ENCODE measurements at places on chromosomes 5 and 9.

- no peak for DNase-seq
Observed at GRCh38 chr9:135565636-135566035, 4.1 kb downstream of the PAEP start.

GRCh38 chr5:102958481-102959011, 161.4 kb downstream of the GIN1 start:
- no peak for DNase-seq

DNA sequence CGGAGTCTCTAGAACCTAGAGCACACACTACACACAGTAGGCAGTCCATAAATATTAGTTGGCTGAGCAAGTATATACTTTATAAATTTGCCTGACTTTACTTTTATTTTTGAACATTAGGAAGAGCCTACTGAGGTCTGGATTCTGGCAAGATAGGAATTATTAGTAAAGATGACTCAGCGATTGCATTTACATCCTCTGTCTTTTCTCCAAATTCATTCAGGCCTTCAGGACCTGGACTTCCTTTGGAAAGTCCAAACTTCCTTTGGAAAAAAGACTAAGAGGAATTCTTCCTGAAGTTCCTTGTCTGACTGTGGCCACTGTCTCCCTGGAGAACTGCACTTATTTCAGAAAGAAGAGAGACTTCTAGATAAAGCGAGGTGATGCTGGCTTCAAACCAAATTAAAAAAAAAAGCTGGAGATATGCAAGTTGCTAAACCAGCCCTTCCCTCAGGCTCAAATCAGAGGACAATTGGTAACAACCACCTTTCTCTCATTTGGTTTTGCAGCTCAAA, 251.3 kb downstream of the GAS1 start:
- no peak for DNase-seq

GRCh38 chr9:33393581-33393980, 8.8 kb downstream of the AQP7 start:
- DNase-seq = no peak

DNA sequence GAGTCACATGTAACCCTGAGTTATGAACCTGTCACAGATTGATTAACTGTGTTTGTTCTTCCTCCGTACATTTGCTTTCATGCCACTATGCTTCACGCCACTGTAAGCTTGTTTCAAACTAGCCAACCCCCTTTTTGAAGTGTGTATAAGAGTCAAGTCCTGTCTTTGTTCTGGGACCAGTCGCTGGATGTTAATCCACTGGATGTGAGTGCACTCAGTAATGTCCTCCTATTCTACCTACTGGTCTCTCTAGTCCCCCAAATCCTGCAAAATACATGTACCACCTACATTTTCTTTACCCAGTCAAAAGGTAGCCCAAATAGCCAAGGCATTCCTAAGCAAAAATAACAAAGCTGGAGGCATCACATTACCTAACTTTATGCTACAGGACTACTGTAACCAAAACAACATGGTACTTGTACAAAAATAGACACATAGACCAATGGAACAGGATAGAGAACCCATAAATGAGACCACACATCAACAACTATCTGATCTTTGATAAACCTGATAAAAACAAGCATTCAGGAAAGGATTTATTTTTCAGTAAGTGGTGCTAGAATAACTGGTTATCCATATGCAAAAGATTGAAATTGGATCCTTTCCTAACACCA, 1139.1 kb upstream of the SEMA6A start:
- DNase-seq = peak; percentile 22

- no peak for DNase-seq
Observed at GRCh38 chr5:141704782-141705297, 22.8 kb upstream of the ARAP3 start.
